ENCODE measurements at places on chromosomes 1 and 21.
A peak's percentile ranks its signal among the peaks of the same experiment; 100 is the strongest.

DNA sequence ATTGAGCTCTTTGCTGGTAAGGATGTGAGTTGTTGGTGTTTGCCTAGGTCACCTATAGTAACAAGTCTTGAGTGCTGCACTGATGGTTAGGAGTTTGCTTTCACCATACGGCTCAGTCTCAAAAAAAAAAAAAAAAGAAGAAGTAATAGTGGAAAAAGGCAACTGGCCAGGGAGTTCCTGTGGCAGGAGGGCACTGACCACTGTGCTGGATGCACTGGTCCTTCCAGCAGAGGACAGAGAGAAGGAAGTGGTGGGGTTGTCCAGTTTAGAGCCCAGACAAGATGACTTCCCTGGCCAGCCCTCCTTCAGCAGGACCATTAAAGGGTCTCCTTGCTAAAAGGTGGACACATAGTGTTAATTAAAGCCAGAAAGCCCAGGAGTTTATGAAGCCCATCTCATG is 11.9 kb upstream of the PTCH2 start:
- no peak for DNase-seq

DNA sequence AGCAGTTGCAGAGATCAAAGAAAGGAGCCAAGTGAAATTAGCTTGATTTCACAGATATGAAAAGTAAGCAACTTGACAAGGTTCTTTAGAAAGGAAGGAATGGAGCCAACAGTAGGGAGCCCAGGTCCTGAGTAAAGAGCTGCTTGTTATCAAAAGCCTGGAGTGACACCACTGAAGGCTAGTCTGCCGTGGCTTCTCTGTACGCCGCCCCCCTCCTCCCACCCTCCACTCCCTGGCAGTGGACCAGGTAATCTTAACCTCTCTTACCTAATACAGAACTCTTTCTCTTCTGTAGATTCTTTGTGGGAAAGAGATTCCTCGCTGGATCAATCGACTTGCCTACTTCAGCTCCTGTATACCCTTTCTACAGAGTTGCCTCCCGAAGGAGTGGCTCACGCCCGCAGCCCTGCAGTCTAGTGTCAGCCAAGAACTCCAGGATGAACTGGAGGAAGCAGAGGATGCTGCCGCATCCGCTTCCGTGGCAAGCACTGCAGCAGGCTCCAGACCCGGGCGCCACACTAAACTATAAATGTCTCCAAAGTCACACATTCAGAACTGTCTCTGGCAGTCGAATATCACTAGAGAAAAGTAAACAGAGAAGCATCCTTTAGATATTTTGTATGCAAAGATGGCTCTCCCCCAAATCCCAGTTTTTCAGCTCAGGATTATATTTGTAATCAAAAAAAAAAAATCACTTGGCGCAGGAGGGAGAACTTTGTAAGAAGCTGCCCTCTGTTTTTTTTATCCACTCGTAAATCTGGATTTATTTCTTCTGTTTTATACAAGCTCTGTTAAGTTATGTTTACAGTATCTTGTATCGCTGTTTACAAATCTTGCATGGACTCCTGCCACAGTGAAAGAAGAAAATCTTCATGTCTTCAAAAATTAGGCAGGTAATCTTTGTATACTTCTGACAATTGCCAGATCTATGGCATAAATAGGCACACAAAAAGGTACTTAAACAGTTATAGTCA is 52.6 kb downstream of the DESI2 start:
- DNase-seq, result no peak

GRCh38 chr21:35032474-35033263 is 16.4 kb downstream of the RUNX1 start:
- DNase-seq, result no peak

DNA sequence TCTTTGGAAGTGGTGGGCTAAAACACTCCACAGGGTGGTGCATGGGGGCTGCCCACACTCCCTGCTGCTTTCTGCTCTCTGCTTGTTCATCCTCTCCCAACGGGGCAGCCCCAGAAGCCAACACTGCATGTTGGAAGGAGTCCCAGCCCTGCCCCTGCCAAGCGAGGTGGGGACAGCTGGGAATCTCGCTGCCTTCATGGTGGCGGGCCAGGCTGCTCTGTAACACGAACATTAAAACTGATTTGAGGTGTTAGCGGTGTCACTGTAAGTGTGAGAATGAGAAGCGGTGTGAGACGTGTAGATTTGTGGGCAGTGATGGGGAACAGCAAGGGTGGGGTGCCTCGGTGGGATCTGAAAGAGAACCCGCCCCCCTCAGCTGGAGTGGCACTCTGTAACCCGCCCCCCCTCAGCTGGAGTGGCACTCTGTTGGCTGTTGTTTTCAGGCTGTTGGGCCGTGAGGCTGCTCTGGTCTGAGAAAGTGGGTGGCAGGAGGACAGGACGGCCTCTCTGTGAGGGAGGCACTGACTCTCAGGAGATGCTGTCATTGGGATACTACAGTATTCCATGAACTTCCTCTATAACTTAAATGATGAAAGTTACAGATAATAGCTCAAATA is 80.9 kb downstream of the PCBP3 start:
- no peak for DNase-seq

DNA sequence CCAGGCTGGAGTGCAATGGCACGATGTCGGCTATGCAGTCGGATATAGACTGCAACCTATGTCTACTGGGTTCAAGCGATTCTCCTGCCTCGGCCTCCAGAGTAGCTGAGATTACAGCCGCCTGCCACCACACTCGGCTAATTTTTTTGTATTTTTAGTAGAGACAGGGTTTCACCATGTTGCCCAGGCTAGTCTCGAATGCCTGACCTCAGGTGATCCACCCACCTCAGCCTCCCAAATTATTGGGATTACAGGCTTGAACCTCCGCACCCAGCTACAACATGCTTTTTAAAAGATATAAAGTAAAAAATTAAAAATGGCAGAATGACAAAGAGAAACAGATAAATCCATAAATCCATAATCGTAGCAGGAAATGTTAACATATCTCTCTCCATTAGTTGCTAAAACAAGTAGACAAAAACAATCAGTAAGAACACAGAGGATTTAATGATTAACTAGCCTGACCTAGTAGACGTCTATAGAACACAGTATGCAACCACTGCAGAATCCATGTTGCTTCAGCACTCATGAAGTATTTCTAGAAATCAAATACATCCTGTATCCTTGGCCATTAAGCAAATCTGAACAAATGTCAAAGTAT is 59.9 kb upstream of the SPOCD1 start:
- DNase-seq, result no peak

- DNase-seq, result no peak
These were observed 40.0 kb downstream of the ACOT7 start for GRCh38 chr1:6353619-6353954.

GRCh38 chr1:240985081-240985480 is 371.9 kb downstream of the RGS7 start:
- DNase-seq, result no peak

- no peak for DNase-seq
These were observed 1622.8 kb upstream of the B3GALT2 start for GRCh38 chr1:194809215-194809614.

DNA sequence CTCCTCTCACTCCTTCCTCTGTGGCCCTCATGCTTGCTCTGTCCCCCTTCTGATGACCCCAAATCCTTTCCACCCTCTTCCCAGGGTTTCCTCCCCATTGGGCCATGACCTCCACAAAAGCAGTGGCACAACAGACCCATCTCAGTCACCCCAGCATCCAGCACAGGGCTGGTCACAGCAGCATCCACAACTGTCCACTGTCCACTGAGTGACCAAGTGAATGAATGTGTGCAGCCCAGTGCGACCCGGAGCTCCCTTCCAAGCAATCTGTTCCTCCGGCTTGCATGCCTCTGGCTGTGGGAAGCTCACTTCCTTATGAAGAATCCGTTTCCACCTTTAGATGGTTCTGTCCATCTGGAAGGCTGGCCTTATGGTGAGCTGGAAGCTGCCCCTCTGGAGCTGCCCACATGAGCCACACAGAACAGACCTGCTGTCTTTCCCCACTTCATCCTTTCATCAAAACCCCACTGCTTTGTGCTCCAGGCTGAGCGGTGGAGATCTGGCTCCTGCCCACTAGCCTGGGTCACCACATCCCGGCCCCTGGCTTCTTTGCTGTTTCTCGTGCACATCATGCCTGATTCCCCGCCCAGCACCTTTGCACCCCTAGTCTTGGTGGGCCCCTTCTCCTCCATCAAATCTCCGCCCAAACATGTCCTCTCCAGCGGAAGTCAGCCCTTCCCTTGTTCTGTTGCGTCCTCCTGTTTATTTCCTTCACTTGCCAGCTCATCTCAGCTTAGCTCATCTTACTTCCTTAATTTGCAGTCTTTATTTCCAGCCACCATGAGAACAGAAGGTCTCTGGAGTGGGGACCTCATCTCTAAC is 56.4 kb downstream of the EDN2 start:
- no peak for DNase-seq

GRCh38 chr1:238329671-238330070 is 438.9 kb upstream of the ZP4 start:
- no peak for DNase-seq

- peak; percentile 84 for DNase-seq
These were observed at the start of gene RNF207 for GRCh38 chr1:6205849-6206519. RNF207 (plus strand) TSS chr1:6206119; CDS start chr1:6206536, 417 bp downstream.

- no peak for DNase-seq
These were observed 14.9 kb downstream of the TTC34 start for GRCh38 chr1:2786329-2787162.

DNA sequence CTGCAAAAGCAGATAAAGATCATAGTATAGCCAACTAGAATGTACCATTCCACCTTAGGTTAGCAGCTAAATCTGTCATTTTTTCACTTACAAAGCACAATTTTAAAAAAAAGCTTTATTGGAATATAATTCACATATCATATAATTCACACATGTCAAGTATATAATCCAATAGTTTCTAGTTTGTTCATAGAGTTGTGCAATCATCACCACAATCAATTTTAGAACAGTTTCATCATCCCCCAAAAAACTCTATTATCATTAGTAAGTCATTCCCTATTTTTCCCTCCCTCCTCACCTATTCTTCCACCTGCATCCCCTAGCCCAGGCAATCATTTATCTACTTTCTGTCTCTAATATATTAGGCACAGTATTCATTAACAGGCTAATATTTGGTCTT is 32.0 kb upstream of the INSL5 start:
- no peak for DNase-seq

DNA sequence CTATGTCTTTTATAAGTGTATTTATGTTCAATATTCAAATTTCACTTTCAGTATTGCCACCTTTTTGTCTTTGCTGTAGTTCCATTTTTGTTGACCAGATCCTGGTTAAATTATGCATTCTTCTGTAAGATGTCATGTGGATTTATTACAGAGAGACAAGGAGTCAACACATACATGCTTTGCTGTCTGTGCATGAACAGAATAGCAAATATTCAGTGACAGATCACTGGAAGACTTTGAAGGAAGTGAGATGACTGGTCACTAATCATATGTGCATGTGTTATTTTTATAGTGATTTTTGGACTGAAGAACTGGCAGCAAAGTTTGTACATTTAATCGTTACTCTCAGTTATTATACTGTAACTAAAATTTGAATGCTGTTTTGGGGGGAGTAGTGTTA is 117.2 kb downstream of the PLPPR5 start:
- DNase-seq, result no peak

DNA sequence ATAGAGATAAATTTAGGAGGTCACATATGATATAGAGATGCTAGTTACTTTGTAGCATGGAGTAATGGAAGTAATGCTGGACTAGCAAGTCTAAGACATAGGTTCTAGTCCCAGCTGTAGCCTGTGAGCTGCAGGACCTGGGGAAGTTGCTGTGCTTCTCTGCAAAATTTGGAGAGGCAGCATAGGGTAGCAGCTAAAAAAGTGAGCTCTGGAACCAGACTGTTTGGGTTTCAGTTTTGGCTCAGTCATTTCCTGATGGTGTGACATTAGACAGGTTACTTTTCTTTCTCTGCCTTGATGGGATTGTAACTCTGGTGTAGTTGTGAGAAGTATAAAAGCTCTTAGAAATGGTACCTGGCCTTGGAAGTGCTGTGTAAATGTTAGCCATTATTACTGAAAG is 3.3 kb downstream of the METTL13 start:
- DNase-seq, result no peak

- DNase-seq, result no peak
These were observed 121.9 kb downstream of the CAPN8 start for GRCh38 chr1:223543560-223543959.

DNA sequence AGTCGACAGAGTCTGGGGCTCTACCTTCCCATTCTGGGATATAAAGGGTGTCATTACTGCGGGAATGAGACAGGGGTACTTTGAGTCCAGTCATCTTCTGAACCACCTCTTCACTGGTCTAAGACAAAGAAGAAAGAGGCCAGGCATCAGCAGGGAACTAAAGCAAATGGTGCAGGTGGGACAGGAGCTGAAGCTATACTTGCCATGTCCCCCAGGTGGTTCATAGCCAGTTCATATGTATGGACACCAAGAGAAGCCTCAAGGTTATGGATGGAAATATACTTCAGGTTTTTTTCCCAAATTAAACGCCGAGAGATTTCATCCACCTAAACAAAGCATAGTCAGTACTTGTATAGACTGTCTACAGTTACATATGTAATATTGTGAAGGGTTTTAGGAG is 2.2 kb downstream of the CTSK start:
- DNase-seq, result no peak

DNA sequence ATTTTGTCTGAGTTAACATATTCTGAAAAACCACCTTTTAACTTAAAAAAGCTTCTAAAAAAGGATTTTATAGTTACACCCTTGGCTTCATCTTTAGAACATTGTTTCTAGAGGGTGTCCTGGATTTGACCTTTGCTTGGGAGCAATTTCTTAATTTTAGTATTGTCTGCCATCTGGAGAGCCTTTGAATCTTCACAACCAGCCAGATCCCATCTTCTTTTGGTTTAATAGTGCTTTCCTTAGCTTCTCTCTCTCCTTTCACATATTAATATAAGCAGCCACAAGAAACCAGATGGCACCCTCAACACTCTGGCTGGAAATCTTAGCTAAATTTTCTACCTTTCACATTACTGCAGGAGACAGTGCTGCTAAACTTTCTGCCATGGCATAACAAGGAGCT is 76.5 kb upstream of the TSPAN2 start:
- no peak for DNase-seq

DNA sequence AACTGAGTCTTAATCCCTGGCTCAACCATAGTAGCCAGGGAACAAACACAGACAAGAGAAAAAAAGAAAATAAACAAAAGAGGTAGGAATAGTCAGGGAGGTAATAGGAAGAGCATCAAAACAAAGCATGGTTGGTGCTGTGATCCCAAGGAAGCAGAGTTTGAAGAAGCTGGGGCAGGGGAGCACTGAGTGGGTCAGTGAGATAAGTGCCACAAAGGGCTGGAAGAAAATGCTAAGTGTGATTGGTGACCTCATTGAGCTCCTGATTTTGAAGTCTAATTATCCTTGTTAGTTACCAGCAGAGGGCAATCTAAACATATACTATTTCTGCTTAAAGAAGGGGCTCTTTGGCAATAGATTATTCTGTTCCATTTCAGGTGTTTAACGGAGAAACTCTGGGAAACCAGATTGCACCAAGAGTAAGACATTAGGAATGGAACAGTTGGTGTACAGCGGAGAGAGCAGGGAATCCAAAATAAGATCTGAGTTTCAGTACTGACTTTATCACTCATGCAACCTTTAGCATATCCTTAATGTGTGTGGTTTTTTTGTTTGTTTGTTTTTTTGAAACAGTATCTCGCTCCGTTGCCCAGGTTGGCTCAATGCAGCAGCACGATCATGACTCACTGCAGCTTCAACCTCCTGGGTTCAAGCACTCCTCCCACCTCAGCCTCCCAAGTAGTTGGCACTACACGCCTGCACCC is 30.7 kb upstream of the KIAA1614 start:
- DNase-seq, result peak; percentile 65

Measured in iPS-NIHi11 (cell line).